ENCODE measurements at places on chromosomes 4 and X.

DNA sequence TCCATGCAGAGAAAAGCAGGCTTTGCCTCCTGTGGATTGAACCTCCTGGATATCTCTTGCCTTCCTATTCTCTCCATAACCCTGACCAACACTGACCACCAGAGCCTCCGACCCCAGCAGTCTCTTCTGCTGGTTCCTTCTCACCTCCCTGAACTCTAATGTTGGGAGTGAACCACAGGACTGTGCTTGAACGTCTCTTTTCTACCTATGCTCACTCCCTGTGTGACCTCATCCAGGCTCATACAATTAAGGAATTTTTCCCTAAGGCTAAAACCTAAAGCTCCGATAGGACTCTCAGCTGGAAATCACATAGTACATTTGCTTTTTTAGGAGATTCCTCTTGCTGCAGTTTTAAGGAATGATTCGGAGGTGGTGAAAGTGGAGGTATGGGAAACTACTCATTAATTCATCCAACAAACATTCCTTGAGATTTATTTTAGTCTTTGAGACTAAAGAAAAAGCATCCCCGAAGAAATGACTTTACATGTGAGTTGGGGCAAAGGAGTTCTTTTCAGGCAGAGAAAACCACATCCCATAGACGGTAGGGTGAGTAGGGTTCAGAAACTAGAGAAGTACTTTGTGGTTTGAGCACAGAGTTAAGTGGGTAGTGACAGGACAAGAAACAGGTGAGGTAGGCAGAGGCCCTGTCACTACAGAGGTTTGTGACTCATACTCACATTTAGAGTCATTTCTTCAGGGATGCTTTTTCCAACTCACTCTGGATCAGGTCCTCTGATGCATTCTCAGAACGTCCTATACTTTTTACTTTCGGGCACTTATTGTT lies 30.8 kb downstream of the NDNF start:
- no peak for DNase-seq

GRCh38 chrX:48919360-48919841 lies 577 bp upstream of the PIM2 start:
- DNase-seq: no peak

DNA sequence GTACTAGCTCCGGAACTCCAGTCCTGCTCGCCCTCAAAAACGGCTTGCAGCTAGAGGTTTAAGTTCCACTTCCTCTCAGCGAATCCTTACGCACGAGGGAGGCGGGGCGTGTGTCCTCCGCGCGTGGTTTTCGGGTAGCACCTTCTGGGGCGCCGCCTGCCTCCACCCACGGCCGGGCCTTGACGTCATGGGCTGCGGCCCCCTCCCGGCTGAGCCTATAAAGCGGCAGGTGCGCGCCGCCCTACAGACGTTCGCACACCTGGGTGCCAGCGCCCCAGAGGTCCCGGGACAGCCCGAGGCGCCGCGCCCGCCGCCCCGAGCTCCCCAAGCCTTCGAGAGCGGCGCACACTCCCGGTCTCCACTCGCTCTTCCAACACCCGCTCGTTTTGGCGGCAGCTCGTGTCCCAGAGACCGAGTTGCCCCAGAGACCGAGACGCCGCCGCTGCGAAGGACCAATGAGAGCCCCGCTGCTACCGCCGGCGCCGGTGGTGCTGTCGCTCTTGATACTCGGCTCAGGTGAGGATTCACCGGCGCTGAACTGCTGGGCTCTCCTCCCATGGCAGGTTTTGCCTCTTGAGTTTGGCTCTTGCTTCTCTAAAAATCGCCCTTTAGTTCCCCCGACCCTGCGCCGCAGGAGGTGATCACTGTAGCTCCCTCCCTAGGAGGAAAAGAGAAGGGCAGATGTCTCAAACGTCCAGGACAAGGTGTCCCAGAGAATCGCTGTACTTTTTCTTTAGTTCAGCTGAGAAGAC lies at the start of gene AREG:
Gene AREG, plus strand, starts transcription at position 246 of the 752 bp plus-strand sequence. Its CDS starts 210 bp downstream, at position 456.
- DNase-seq: peak; percentile 95

GRCh38 chrX:47384502-47384901 lies 14.1 kb downstream of the ZNF157 start:
- DNase-seq: peak; percentile 69

DNA sequence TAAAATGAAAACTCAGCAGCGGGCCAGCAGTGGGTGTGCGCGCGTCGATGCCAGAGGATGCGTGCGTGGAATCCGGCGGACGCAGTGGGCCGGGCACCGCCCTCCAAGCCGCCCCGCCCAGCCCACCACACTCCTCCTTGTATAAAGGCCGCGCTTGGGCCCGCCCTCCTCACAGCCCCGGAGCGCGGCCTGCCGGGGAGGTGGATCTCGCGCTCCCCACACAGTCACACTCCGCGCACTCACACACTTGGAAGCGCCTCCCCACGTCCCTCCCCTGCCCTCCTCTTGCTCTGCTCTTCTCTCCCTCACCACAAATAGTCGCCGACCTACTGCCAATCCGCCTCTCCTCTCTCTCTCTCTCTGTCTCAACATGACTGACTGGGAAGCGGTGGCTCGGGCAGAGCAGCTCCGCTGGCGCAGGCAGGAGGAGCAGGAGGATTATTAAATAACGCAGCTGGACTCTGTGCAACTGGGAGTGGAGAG lies at the start of gene CCSER1:
Gene CCSER1, plus strand, starts transcription at position 172 of the 483 bp plus-strand sequence.
- DNase-seq: peak; percentile 15

GRCh38 chr4:83535520-83536361 lies at the start of gene GPAT3:
Gene GPAT3, plus strand, starts transcription at chr4:83536108. Its CDS starts 515 bp downstream, at chr4:83536623.
- peak; percentile 70 for DNase-seq

DNA sequence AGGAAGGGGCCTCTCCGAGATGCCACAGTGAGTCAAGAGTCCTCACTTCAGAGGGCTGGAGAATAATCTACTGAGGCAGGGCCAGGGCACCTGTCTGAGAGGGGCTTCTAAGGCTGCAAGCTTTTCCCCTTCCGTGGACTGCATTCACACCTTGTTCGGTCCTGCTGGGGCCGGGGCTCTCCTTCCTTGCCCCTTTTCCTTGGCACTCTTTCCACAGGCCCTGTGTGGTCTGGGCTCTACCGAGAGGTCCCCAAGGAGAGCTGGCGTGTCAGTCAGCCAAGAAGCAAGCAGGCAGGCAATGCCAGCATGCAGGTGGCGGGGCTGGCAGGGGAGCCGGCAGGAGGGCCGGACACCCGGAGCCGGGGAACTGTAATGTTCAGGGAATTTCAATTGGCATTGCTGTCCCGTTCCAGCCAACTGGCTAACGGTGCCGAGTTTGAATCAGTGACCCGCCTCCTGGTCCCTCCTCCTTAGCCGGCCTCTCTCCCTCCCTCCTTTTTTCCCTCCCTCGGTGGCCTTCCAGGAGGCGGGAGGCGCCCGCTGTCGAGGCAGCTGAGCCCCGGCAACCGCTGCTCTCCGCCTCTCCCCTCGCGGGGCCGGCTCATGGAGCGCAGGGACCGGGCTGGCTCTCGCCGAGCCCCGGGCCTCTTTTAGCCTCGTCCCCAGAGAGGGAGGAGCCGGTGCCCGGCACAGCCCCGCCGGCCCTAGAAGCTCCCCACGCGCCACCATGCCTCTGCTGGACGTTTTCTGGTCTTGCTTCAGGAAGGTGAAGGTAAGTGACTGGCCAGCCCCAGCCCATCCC lies at the start of gene STARD8:
Gene STARD8, plus strand, starts transcription at position 511 of the 802 bp plus-strand sequence. Its CDS starts 217 bp downstream, at position 728.
- DNase-seq: no peak

- peak; percentile 24 for DNase-seq
Measured at GRCh38 chr4:2261110-2261852, 628 bp downstream of the MXD4 start.

- DNase-seq: no peak
Measured at GRCh38 chrX:136307471-136307870, 6.7 kb downstream of the ADGRG4 start.

DNA sequence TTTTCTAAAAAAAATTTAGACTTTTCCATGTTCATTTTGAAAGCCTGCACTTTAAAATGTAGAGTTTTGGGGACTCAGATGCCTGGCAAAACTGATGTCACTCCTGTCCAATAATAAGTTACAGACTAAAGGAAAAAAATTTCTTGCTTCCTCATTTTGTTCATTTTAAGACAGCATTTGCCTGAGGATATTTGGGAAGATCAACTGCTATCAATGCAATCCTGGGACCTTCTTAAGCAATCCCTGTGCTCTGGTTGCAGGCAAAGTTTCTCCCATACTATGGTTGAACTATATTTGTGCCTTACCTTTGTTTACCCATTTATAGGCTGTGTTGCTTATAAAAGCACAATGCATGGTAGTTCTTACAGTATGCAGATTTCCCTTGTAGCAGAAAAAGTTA lies 280.4 kb downstream of the CFAP47 start:
- DNase-seq: no peak

DNA sequence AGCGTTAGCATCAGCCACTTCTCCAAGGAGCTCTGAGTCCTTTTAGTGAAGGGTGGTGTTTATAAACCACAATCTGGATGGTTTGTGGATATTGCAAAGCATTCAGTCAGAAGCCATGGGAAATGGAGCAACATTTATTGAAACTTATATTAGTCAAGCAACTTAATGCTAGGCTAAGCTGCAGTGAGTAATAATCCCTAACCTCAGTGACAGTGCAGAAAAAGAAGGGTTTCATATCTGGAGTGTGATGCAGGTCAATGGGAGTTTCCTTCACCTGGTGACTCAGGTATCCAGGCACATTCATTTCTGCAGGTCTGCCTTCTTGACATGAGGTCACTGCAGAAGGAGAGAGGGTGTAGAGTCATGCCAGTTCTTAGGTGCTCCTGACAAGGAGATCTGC lies 10.4 kb upstream of the DRD5 start:
- no peak for DNase-seq

- DNase-seq: no peak
Measured at GRCh38 chrX:80876877-80877276, 67.2 kb upstream of the BRWD3 start.

DNA sequence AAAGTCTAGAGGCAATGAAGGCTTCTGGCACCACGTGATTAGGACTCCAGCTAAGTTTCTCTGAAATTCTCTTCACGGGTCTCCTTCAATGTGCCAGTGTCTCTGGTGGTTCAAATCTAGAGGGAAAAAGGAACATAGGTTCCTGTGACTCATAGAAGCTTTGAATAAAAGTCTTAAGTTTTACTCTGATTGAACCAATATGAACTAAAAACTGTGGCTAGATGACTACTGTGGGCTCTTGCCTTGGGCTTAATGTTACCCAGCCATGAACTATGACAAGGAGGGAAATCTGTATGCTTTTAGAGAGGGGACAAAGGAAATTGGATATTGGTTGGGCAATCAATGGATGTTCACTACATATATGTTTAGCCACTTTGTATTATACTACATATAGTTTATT lies 49.9 kb upstream of the TEX13D start:
- DNase-seq: no peak

DNA sequence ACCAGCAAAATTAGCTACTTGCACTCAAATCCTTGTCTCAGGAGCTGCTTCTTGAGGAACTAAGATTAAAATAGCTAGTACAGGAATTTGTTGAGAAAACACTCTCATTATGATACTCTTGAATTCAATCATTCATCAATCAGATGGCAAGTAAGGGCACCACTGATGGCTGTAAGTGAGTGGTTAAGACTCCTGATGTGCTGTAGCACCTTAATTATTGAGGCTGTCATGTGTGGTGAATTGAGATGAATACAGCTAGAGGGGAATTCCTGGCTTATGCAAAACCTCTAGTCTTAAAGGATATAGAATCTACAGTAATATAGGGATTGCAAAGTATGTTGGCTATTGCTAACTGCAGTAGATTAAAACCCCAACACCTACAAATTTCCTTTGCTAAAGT lies 509.1 kb downstream of the IQCM start:
- DNase-seq: no peak

GRCh38 chrX:44997888-44998287 lies 124.9 kb downstream of the KDM6A start:
- no peak for DNase-seq

DNA sequence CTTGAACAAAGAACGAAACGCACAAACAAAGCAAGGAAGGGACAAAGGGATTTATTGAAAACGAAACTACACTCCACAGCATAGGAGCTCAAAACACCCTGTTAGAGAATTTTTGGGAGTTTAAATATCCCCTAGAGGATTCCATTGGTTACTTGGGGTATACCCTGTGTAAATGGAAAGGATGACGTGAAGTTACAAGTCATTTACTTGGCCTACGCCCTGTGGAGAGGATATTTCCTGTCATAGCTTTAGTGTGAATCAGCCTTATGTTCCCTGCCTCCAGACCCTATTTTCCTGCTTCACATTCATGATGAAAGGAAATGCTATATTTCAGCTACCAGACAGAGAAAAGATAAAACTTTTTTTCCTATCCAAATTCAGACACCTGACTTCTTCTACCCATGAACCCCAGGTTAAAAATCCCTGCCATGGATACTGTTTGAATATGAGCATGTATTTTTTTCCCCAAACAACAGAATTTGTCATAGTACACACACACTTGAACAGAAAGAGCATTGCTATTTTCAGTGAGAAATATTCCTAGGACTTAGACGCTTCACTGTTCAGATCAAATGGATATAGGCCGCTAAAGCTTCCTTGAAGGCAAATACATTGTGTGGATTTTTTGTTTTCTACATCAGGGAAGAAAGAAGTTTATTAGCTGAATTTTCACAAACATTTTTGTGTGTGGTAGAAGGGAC lies 20.4 kb downstream of the PIN4 start:
- DNase-seq: no peak

GRCh38 chr4:168822481-168822880 lies 187.6 kb downstream of the CBR4 start:
- no peak for DNase-seq

DNA sequence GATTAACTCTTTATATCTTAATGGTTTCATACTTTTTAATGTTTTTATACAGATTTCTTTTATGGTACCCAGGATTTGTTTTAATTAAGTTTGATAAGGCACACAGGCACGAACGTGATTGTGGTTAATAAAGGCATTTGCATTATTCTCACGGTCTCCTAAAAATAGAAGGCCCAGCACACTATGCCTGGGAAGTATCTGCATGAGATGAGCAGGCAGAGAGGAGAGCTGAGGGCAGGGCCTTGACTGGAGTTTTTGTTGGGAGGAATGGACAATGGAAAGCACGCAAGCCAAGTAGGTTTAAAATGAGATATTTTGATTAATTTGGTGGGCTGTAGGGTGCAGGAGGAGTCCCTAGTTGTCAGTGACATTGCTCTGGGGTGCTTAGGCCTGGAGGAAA lies 1714.3 kb upstream of the PCDH7 start:
- DNase-seq: no peak

GRCh38 chrX:16137416-16138107 lies 14.2 kb downstream of the GRPR start:
- no peak for DNase-seq

- DNase-seq: no peak
Measured at GRCh38 chr4:148998719-148999118, 556.5 kb upstream of the NR3C2 start.

- DNase-seq: no peak
Measured at GRCh38 chrX:40878766-40879165, 143.4 kb upstream of the MED14 start.

- DNase-seq: no peak
Measured at GRCh38 chrX:46310815-46311497, 234.3 kb downstream of the ZNF674 start.

GRCh38 chr4:71130827-71131603 lies 137.6 kb downstream of the DCK start:
- DNase-seq: no peak

- no peak for DNase-seq
Measured at GRCh38 chrX:43313035-43313434, 343.1 kb upstream of the MAOA start.

GRCh38 chr4:39433878-39434492 lies 24.7 kb downstream of the RPL9 start:
- DNase-seq: no peak

GRCh38 chr4:122053186-122053585 lies 98.9 kb upstream of the BLTP1 start:
- no peak for DNase-seq

GRCh38 chr4:168751263-168752225 lies 254.7 kb downstream of the PALLD start:
- DNase-seq: no peak
